Astrocyte of the spinal cord (primary cell): ENCODE measurements at places on chromosomes 16 and 17.

- peak; percentile 84 for DNase-seq
Observed at GRCh38 chr16:81634380-81635062, 144.6 kb upstream of the PLCG2 start.

DNA sequence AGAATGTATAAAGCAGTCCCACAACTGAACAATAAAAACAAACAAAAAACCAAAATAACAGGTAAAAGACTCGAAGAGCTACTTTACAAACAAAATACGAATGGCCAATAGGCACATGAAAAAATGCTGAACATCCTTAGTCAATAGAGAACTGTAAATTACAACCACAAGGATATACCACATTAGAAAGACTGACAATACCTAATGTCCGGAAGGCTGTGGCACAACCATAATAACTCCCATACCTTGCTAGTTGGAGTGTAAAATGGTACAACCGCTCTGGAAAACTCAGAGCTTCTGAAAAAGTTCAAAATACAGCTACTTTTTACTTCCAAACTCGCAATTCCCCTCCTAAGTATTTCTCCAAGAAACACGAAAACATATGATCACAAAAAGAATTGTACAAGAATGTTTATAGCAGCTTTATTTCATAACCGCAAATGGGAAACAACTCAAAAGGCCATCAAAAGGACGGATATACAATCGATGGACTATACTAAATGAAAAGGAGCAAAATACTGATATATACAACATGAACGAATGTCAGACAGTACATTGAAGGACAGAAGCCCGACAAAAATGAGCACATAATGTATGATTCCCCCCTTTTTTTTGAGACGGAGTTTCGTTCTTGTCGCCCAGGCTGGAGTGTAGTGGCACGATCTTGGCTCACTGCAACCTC is 2.3 kb downstream of the TP53 start:
- no peak for DNase-seq

GRCh38 chr17:42508426-42509165 is 27.4 kb upstream of the NAGLU start:
- no peak for DNase-seq

DNA sequence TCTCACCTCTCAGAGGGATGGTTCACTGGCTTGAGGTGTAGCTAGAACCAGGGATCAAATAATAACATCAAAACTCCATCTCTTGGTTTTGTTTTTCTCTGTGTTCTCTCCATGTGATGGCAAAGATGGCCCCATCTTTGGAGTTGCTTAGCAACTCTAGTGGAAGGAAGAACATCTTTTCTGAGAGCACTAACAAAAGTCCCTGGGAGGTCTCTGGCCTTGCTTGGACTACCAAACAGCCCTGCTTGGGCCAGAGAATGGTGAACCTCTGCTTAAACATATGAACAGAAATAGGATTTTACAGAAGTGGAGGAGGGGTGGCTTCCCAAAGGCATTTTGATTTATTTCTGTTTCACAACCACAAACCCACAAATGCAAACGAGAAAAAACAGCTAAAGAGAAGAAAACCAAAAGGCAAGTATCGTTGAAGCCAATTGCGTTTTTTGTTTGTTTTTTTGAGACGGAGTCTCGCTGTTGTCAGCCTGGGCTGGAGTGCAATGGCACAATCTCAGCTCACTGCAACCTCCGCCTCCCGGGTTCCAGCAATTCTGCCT is 13.2 kb downstream of the GABARAPL2 start:
- no peak for DNase-seq

GRCh38 chr16:27406511-27407128 is 4.6 kb downstream of the IL21R start:
- no peak for DNase-seq

- DNase-seq = peak; percentile 68
Observed at GRCh38 chr17:82212331-82213250, at the start of gene CCDC57. TSS of gene CCDC57 (minus strand) at chr17:82212842. CDS start at chr17:82201944, 10,898 bp downstream.

GRCh38 chr17:59357929-59358328 is 26.5 kb downstream of the YPEL2 start:
- DNase-seq = peak; percentile 57

DNA sequence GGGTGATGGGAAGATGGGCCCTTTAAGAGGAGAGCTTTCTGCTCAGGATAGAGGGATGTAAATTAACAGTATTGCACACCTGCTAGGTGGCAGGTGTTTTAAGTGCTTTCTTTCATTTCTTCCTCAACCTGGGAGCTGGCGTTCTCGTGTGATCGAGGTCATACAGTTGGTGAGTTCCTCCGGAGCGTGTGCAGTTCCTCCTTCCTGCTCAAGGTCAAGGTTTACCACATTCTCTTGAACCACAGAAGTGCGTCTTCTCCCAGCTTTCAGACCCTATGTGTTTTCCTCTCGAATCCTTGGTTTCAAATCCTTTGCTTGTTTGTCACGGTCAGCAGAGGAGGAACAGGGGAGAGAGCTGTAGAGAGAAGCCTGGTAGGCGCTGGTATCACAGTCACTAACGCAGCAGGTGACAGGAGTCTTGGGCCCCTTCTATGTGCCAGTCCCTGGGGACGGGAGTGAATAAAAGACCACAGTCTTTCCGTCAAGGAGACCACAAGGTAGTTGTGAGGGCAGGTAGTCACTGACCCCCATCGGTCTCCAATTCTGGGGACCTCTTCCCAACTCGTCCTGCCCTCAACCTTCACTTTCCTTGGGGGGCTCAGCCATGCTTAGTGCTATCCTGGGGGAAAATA is 791 bp downstream of the DNAI2 start:
- no peak for DNase-seq

- DNase-seq = no peak
Observed at GRCh38 chr17:40540448-40540847, 24.8 kb downstream of the CCR7 start.

GRCh38 chr16:68200088-68200783 is 35.7 kb downstream of the ESRP2 start:
- peak; percentile 26 for DNase-seq

GRCh38 chr17:45867171-45867570 is 22.5 kb downstream of the SPPL2C start:
- DNase-seq = no peak

GRCh38 chr16:57023541-57024249 is 34.3 kb downstream of the NLRC5 start:
- no peak for DNase-seq
